ENCODE measurements at places on chromosomes 7 and 10.

DNA sequence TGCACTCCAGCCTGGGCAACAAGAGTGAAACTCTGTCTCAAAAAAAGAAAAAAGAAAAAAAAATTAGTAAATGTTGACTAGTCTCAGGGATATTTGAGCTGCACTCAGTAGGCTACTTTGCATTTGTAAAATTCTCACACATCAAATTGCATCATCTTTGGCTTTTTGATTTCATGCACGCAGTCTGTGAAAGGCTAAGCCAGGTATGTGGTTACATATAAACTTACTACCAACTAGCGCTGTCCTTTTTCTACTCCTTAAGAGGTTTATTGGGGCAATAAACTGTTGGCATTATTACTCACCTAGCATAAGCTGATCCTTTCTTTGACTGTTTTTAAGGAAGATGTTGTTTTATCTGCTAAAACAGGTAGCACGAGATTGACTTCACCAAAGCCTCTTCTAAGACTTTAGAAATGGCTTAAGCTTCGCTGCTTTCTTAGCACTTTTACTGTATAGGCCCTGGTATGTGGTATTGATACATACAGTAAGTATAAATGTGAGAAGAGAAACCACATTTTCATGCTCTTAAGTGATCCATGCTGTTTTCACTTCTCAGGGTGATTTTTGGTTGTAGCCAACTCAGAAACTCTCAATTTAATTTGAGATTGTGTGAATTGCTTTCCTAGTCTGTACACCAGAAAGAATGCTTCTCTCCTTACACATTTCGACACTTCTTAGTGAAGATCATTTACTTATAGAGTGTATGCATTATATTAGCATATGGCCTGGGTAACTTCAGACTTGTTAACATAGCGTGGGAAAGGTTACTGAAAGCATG lies 323.9 kb downstream of the AUTS2 start:
- no peak for DNase-seq

DNA sequence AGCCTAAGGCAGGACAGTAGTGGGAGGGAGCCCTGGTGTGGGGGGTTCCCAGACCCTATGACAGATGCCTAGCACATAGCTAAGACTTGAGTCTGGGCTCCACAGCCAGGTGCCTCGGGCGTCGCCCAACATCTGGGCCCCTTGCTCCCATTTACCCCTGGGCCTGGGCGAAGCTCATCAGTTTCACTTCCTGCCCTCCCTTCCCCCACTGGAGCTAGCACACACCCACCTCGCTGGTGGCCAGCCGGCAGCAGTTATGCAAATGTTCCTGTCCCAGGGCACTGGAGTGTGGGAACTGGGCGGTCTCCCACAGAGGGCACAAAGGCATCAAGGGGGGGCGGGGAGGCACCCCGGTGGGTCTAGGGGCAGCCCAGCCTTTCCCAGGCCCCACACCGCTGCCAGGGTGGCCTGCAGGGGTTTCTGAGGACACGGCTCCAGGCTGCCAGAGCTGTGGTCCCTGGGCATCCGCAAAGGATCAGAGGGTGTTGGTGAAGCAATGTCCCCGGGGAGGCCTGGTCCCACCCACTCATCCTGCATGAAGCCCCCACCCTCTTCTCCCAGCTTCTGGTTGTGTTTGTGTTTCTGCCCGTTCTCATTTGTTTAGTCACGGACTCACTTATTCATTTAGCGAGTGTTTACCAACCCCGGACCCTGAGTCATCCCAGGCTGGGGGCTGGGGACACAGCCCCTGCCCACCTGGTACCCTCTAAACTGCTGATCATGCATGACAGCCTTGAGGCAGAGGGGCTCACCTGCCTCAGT lies 20.4 kb downstream of the SH2B2 start:
- DNase-seq = no peak

GRCh38 chr10:84194424-84195043 lies at the start of gene CDHR1:
Gene CDHR1 (plus strand): TSS chr10:84194537. CDS start chr10:84194761, 224 bp downstream.
- DNase-seq = no peak

DNA sequence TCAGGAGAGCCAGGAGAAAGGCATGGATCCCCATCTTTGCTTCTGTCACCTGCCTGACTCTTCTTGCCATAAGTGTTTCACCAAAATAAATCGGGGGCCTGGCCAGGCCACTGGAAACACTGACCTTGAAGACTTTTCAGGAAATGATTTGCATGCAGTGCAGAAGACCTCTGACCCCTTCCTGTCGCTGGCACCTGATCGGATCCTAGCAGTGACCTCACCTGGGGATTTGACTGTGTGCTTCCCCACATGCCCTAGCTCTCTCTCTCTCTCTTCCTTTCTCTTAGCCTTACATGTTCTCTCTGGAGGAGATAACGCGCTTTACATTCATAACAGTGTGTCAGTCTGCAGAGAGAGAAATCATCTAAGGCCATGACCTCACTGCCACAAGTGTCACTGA lies 243.0 kb downstream of the PRPF18 start:
- no peak for DNase-seq

- DNase-seq = no peak
Measured at GRCh38 chr10:29578457-29578856, 56.3 kb downstream of the SVIL start.

DNA sequence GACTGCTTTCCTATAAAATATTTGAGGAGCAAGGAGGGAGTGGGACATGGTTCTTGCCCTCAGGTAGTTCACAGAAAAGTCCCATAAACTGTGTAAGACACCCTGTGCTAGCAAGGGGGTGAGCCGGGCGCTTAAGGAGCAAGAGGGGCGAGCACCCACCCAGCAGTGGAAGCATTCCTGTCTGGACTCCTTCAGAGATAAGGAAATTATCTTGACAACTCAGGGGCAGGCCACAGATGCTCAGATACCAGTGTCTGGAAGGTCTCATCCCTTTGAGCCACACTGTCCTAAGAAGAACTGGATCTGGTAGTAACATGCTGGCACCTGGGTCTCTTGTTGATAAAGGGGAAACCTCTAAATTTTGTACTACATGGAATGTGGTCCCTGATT lies 54.1 kb downstream of the DAGLB start:
- DNase-seq = no peak
